ENCODE measurements at places on chromosomes 11 and 22. TPM values are rescaled to one million over a fixed set of nuclear protein-coding genes. Genes with fewer than 3 reads are reported as not detected.
A peak's percentile ranks its signal among the peaks of the same experiment; 100 is the strongest.

The MUC15 gene
- total RNA-seq: not detected

The TMEM80 gene
- 39.1 TPM for total RNA-seq

The LRRC74B gene
- not detected for total RNA-seq

The KRTAP5-1 gene
- not detected for total RNA-seq

The CNGA4 gene
- total RNA-seq: 0.17 TPM

The ZNF408 gene
- 11.7 TPM for total RNA-seq

The CLDN5 gene
- total RNA-seq: 0.25 TPM

The OR4C16 gene
- total RNA-seq: not detected

The GTSE1 gene
- total RNA-seq: 96.4 TPM

The CFAP300 gene
- total RNA-seq: not detected

The OR4B1 gene
- not detected for total RNA-seq

The SIK3 gene
- 37.5 TPM for total RNA-seq

The TRPC6 gene
- total RNA-seq: not detected

GRCh38 chr11:66889960-66890359 is 33.1 kb downstream of the LRFN4 start:
- no peak for DNase-seq

- DNase-seq: no peak
These were observed 471 bp upstream of the AHNAK start for GRCh38 chr11:62546929-62547625.

DNA sequence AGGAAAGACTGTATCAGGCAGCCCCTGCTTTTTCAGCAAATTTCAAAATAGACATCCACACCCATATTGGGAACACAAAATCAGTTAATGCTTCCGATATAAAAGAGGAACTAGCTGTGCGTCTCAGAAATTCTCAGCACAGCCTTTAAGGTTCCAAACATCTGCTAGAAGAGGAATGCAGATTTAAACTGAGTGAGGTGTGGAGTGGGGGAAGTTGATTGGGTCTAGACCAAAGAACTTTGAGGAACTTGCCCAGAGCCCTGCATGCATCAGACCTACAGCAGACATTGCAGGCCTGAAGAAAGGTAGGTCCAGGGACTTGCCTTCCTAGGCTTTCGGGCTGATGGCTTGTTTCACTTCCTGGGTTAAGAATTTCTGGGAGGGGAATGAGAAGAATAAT is at the start of gene MS4A4A:
Gene MS4A4A, plus strand, starts transcription at position 255 of the 400 bp plus-strand sequence. Its CDS starts 10 bp downstream, at position 265.
- DNase-seq: no peak

GRCh38 chr22:44229809-44230208 is 49.1 kb downstream of the PARVG start:
- DNase-seq: no peak

DNA sequence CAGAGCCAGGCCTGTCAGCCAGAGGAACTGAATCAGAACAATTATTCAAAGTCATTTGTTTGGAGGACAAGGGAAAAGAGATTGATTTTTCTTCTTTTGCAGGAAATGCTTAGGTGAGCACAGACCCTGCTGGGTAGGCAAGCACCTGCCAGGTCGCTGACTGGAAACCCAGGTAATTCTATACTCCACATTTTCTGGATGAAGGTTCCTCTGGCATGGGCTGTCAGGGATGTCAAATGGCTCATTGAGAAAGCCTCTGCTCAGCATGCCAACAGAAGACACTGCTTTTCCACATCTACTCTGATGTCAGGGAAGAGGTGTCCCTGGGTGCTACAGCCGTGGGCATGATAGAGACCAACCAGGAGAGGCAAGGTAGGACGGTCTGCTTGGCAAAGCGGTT is 166.7 kb upstream of the SYN3 start:
- no peak for DNase-seq

DNA sequence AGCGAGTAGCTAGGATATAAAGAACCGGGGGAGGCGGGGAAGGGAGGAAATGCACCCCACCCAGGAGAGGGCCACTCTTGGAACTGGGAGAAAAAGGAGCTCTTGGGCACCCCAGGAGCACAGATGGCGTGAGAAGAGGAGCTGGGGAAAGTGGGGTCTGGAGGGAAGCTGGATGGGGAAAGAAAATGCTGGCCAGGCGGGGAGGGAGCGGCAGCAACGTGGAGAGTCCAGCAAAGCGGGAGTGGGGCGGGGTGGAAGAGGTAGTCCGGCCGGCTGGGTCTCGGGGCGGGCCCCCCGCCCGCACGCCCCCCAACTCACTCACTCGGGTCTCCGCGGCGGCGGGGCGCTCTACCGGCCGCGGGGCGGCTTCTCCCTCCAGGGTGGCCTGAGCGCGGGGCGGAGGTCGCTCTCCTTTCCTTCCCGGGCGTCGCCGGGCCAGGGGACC is 522 bp downstream of the TOB2 start:
- DNase-seq: peak; percentile 19

DNA sequence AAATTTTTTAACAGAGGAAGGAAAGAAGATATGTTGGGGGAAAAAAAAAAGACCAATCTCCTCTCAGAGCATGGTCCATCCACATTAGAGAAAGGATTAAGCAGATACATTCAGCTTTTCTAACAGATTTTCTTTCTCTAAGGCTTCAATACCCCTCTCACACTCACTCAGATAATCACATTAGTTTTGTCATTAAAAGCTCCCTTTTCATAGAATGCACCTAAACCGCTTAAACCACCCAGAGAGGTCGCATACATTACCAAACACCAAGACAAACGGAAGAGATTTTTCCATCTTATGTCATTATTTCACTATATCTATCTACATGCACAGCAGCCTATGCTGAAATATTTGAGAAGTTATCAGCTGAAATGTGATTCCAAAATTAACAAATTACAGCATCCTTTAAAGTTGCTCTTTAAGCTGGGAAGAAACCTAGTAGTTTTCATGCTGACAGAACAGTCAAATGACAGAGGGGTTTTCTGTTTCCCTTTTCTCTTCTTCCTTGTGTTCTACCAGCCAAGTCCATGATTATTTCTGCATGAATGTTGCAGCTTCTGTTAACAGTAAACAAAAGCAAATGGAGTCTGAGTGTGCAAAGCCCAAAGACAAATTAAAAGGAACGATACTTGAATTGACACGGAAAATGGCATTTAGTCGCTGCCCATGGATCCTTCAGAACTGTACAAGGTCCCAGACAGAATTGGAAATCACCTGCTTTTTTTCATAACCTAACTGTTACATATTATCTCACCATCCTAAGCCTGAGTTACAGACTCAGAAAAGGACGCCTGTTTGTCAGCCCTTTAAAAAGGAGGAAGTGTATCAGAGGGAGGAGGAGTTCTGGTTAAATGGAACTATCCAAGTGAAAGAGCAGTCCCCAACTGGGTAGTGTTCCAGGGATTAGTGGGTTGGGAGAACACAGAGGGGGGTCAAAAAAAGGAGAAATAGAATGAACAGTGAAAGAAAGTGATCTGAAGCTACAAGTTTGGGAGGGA is 54.6 kb downstream of the PRCP start:
- no peak for DNase-seq

DNA sequence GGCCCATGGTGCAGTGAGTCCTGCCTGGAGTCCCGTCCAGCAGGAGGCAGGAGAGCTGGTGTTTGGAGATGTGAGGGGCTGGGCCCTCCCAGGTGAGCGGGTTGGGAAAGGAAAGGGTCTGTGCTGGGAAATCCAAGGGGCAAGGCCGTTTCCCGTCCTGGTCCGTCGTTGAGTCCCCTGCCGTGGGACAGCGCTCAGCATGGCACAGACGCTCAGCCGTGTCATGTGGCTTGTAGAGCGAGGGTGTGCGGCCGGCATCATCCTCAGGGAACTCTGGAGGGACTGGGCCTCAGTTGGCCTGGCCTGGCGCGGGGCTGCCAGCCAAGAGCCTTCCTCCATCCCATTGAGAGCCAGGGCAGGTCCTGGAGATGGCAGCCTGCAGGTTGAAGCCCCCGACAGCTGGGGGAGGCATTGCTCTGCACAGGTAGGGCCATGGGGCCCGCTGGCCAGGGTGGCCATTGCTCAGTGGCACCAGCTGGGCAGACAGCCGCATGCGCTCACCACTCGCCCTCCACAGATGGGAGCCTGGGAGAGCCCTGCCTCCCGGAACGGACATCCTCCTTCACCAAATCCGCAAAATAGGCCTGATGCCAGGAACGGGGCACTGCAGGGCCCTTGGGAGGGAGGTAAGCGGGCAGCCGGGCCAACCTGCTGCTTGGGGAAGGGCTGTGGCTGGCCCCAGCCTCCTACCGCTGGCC is 28.7 kb downstream of the KCNQ1 start:
- no peak for DNase-seq

GRCh38 chr11:45141171-45141570 is 5.3 kb upstream of the PRDM11 start:
- DNase-seq: no peak

- no peak for DNase-seq
These were observed 12.9 kb upstream of the MUC6 start for GRCh38 chr11:1049431-1049891.

DNA sequence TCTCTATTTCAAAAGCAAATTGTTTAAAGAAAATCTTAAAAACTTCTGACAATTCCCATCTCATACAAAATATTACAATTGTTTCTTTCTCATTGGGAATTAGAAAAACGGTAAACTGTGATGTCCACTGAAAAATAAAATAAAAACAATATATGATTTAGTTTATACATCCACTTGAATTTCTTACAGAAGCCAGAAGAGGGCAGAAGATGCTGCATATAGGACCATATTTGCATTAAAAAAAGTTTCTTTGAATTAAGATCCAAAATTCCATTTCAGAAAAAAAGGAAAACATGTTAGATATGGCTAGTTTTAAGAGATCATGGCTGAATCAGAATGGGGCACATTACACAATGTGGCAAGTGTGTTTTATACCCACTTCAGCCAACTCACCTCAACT is 39.3 kb upstream of the LRRC4C start:
- no peak for DNase-seq

- no peak for DNase-seq
These were observed 10.9 kb downstream of the USP2 start for GRCh38 chr11:119370486-119371046.

GRCh38 chr11:59207988-59208451 is 4.7 kb downstream of the MPEG1 start:
- peak; percentile 55 for DNase-seq

GRCh38 chr22:41360126-41360525 is 21.6 kb upstream of the TEF start:
- DNase-seq: no peak

DNA sequence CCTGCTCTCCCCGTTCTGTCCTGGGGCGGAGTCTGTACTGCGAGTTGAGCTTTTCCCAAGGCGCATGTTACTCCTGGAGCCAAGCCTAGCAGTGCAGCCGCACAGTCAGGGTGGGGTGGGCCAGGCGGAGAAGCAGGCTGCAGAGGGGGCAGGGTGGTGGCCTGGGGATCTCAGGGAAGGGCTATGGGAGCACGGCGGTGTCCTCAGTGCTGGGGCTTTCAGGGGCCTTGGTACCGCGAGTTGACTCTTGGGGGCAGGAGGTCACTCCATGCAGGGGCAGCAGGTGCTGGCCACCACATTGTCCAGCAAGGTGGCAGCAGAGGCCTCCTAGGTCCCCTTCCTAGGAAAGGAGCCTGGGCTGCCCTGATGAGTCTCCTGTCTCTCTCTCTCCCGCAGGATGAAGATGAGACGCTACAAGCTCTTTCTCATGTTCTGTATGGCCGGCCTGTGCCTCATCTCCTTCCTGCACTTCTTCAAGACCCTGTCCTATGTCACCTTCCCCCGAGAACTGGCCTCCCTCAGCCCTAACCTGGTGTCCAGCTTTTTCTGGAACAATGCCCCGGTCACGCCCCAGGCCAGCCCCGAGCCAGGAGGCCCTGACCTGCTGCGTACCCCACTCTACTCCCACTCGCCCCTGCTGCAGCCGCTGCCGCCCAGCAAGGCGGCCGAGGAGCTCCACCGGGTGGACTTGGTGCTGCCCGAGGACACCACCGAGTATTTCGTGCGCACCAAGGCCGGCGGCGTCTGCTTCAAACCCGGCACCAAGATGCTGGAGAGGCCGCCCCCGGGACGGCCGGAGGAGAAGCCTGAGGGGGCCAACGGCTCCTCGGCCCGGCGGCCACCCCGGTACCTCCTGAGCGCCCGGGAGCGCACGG is 14.9 kb upstream of the MIEF1 start:
- DNase-seq: no peak

GRCh38 chr11:80586464-80586863 is 1145.6 kb upstream of the TENM4 start:
- DNase-seq: no peak

DNA sequence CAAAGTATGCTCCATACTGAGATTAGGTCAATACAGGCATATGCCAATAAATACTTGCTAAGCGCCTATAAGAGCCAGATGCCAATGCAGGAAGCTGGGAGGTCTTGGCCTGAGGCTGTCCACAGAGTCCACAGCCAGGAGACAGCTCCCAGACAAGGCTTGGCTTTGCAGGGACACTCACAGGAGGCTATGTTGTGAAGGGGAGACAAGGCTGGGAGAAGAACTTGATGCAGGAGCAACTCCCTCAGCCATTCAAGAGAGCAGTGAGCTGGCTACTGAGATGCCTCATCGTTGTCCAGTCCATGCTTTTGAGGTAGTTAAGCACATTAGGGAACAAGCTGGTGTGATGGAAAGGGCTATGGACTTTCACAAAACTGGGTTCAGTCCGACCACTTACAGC is 891.5 kb downstream of the TBC1D22A start:
- no peak for DNase-seq

DNA sequence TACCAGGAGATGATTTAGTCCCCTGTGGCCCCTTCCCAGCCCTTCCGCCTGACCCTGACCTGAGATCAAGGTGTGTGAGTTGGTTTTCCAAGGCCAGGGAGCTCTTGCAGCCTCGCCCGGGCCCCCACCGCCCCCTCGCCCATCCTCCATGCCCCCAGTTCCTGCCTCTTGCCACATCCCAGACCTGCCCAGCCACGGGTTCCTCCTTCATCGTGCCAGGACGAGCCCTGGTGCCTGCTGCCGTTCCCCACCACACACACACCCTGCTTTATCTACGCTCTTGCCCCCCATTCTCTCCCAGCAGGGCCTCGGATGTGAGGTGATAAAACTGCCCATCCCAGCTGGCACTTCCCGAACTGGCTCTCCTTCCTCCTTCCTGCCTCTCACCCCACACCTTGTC is 1.4 kb upstream of the LIF start:
- DNase-seq: no peak

DNA sequence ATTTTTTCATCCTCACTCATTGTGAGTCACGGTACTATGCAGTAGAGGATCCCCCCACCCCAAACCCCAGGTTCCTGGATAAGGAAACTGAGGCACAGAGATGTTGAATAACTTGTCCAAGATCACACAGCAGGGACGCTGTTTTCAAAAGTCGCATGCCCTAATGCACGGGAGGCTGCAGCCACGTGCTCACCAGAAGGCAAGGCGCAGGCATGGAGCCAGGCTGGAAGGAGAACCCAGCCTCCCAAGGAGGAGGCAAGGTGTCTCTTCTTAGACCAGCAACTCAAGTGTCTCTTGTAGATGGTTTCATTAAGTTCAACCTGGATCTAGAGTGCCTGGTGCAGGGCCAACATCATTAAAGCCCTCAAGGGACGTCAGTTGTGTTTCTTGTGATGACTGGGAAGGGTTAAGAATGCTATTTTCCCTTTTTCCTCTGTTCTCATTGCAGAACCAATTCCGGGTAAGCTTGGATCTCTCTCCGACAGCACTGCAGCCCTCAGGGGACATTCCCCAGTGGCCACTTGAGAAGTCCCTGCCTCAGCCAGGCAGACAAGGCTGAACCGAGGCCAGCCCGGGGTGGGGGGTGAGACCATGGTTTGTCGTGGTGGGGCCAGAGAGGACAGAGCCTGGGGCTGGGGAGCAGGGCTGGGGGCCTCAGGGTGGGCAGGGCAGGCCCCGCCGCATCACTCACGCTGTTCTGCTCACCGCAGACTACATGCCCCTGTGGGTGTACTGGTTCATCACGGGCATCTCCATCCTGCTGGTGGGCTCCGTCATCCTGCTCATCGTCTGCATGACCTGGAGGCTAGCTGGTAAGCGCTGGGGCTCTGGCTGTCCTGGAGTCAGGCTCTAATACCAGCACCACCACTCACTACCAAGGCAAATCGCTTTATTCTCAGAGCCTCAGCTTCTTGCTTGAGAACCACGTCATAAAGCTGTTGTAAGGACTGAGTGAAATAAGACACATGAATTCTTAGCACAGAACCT is 15.7 kb downstream of the TMEM121B start:
- no peak for DNase-seq
